ENCODE measurements at places on chromosomes 1 and 21.

GRCh38 chr1:54577612-54578011 is 29.6 kb downstream of the ACOT11 start:
- DNase-seq, result no peak

DNA sequence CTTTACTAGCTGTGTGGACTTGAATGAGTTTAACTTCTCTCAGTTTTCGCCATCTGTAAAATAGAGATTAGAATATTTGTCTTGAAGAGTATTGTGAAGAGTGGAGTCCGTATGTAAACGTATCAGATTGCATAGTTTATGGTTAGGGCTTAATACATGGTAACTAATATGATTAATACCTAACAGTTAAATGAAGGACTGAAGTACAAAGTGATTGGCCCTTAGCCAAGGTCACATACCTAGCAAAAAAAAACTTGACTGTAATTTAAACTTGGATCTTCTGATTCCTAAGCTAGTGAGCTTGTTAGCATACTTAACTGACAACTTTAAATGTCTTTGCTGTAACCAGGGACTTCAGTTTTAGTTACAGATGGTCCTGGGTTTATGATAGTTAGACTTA is 1.9 kb downstream of the GIPC2 start:
- no peak for DNase-seq

DNA sequence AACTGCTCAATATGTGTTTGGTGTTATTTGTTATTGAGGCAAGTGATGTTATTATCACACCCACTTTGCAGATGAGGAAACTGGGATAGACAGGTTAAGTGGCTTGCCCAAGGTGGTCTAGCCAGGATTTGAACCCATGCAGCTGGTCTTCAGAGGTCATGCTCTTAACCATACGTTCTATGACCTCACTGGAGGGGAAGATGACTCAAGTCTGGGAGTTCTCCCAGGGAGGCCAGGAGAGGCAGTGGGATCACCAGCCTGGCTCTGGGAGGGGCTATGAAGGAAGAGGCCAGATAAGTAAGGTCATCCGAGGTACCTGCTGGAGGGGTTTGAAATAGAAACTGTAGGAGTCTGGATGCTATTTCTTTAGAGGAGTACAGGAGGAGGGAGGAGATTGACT is 95.3 kb downstream of the NAV1 start:
- no peak for DNase-seq

GRCh38 chr1:15866721-15867201 is 19.3 kb downstream of the SPEN start:
- no peak for DNase-seq

DNA sequence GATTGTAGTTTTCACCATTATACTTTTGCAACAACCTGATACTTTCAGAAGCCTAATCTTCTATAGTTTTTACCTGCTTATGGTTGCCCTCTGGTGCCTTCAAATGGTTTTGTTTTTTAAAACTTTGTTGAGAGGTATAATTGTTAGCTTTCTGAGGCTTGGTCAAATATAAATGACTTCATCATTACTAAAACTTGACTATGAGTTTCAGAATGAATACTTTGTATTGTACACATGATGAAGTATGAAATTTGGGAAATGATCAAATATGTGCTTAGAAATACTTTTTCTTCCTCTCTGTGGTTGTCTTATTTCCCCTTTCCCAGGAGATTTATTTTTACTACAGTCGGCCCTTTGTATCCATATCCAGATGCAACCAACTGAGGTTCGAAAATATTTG is 151.8 kb upstream of the B3GALT2 start:
- DNase-seq, result no peak

DNA sequence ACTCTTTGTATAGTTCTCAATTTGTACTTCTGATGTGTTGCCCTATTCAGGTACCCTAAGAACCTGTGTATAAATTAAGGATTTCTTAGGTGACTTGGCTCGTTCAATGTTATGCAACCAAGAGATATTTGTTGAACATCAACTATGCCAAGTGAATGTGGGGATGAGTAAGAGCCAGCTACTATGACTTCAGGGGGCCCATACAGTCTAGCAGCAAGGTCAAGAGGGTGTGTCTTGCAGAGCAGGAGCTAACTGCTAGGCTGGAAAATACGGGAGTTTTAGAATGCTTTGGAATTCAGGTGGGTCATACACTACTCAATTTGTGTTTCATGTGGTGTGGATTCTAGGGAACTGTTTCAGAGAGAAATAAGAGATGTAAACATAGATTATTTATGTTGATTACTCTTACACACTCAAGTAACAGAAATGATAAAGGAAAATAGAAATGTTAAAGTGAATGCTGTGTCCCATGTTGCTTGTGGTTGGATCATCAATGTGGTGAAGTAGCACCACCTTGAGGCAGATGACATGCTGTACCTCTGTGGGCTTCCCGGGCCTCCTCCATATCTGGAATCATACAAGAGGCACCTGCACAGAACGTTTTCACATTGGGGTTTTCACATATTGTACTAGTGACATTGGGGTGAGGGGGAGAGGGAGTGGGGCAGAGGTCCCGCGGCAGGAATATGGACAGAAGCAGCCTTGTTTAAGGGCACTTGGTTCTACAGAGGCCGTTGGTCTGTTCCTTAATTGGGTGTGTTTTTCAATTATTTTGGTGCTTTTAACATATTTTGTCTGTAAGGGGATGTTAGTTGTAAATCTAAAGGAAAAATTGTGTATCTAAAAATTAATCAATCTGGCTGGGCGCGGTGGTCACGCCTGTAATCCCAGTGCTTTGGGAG is 12.4 kb downstream of the ARPC5 start:
- no peak for DNase-seq

DNA sequence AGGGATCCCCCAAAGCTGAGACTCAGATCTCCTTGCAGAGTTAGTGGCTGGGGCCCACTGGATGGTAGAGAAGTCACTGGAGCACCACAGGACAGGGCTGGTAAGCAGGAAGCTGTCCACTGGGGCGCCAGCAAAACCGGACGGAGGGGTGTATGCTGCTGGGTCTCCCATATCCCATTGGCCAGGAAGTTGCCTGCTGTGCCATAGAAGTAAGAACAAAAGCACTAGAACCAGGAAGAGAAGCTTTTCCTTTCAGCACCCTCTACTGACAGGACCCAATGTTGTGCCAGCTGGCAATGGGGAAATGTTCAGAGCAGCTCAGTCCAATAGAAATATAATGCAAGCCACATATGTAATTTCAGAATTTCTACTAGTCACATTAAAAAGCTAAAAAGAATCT is 146.6 kb downstream of the SPATA46 start:
- no peak for DNase-seq

DNA sequence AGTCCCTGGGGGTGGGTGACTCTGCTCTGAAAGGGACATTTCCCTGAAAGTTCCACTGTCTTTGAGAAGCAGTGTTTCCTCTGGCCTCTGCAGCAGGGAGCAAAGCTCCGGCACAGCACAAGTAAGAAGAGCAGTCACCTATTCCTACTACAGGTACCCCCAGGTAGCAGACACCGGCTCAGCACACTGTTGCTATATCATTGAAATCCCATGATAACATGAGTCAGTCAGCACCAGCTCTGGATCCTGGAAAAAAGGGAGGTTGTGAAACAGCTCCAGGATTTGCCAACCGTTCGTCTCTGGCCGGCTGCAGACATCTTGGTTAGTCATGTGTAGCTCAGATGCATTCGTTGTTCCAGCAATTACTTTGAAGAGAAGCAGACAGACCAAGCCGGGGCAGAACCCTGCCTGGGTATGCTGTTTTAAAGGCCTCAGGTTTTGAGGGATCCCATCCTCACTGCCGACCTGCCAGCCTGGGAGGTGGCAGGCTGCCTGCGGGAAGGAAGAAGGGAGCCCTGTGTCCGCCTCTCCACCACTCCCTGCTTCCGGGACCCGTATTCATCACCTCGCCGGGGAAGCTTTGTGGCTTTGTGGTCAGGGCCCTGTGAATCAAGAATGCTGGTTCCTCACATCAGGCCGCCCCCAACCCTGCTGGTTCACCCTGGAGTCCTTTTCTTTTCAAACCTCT is 139.2 kb downstream of the CLIC6 start:
- DNase-seq, result peak; percentile 37

DNA sequence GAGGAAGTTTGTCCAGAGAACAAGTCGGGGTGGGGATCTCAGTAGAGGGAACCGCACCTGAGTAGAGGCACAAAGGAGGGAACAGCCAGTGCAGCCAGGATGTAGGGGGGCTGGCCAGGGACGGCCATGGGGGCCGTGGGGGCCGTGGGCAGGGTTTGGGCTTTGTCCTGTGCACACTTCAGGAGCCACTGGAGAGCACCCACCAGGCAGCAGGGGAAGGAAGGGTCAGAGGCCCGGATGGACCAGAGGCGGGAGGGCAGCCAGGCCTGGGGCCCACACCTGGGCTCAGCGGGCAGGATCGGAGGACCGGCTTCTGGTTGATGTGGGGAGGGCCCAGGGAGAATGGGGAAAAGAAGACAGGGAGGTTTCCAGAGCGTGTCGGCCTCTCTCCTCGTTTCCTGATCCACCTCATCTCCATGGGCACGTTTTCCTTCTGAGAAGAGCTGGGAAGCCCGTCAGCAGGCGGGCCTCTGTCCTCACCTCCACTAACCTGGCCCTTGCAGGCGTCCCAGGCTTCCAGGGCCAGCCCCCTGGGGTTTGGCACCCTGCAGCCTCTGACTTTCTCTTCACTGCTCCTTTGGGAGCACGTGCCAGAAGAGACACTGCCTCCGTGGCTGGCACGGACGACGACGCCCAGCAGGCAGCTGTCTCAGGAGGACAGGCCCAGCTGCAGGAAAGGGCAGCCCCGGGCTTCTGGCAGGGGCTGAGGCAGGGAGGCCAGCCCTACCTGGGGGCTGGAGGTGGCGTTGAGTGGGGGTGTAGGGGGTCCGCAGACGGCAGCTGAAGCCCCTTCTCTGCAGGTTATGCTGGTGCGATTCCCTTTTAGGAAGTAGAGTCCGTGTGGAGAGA is 16.8 kb upstream of the PDXK start:
- DNase-seq, result no peak

- DNase-seq, result no peak
These were observed 54.0 kb upstream of the CTTNBP2NL start for GRCh38 chr1:112341986-112342385.

DNA sequence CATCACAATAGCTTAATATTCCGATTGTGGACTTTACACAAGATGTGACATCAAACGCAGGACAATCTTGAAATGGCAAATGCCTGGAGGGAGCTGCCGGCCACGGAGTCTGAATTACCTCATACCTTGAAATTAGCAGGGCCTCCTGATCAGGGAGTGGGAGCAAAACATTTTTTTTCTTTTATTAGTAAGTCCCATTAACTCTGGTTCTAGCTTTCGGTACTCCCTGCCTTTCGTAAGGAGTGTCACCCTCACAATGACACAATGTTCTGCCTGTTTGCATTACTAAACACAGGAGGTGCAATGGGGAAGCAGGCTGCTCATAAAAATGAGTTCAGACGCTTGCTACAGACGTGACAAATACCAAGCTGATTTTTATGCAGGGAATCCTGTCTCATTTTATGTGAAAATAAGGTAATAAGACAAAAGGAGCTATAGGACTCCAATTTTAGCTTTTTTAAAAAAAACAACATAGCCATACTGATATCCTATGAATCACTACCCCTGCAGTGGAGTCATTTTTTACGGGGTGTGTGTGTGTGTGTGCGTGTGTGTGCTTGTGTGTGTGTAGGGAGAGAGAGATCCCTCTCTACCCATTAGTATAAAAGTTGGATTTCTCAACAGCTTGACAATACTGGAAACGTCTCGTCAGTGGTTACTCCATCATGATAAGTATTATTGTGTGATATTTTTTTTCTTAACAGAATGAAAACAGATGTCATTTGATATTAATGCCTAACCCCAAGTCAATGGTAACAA is 205.1 kb upstream of the RUNX1 start:
- DNase-seq, result no peak

All from activated T-helper 1 cell treated with anti-CD3 and anti-CD28 coated beads, Interleukin-2, amount 50 U/mL, for 16 hours (primary cell).